Stimulated activated CD4-positive, alpha-beta T cell treated with anti-CD3 and anti-CD28 coated beads, Interleukin-15, amount 100 ng/mL, for 48 hours (primary cell): ENCODE measurements at places on chromosomes 12 and 14.

DNA sequence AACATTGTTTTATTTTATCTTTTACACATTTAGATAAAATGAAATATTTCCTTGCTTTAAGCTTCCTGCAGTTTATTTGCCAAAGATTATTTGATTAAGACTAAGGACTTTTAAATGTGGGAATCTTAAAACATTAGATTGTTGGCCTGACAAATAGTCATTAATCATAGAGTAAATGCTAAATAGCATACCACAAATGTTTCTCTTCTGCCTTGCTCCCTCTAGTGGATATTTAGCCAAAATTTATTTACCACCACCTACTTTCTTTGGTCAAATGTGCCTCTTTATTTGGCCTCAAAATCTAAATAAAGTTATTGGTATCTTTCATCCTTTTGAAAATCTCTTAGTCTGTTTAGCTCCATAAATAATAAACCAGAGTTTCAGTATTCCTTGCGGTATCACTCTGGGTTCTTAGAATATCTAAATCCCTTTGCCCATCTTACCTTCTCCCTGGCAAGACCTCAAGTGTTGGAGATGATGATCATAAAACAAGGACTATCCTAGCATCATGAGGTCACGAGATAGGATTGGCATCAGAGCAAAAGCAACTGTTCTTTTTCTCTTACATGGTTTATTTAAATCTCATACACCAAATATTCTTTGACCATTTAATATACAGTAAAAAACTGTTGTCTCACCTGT is 150.6 kb upstream of the AEBP2 start:
- no peak for DNase-seq

DNA sequence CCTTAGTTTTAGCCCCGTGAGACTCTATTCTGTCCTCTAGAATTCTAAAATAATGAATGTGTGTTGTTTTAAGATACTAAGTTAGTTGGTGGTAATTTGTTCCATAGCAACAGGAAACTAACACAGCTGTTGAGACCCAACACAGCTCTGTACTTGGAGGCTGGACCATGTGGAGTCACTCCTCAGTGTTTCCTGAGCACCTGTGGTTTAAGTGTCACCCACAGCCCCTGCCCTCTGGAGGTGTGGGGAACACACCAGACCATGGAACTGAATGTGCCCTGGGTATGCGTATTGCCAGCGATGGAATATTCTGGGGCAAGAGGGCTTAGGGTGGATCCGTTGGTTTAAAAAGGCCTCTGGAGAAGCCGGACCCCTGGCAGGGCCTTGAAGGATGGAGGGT is 16.6 kb upstream of the GPR68 start:
- DNase-seq = no peak

DNA sequence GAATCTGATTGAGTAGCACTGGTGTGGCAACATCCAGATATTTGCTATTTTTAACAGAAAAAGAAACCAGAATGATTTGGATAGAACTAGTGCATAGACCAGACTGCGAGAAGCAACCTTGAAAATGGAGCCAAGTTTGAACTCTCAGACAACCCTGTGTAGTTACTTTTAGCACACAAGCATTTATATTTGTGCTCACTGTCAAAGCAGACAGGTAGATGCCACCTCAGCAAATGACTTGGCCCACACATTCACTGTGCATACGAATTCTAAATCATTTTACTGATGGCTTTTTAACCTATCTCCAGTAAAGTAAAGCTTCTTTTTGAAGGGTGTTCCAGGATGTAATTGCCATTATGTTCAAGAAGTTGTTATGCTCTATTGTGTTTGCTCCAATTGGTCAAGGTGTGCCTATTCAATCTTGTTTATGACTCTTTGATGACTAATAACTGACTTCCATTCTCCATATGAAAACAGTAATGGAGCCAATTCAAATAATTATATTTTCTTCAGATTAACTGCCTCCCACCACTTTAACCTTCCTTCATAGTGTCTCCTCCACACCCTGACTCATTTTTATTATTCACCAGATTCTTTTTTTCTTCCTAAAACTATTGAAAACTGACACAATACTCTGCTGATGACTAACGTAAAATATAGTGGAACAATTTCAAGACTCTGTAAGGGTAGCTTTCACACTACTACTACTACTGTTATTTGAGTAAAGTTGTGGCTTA is 138.5 kb downstream of the CCER1 start:
- no peak for DNase-seq

- no peak for DNase-seq
These were observed 12.1 kb downstream of the SYNE3 start for GRCh38 chr14:95504135-95505029.

DNA sequence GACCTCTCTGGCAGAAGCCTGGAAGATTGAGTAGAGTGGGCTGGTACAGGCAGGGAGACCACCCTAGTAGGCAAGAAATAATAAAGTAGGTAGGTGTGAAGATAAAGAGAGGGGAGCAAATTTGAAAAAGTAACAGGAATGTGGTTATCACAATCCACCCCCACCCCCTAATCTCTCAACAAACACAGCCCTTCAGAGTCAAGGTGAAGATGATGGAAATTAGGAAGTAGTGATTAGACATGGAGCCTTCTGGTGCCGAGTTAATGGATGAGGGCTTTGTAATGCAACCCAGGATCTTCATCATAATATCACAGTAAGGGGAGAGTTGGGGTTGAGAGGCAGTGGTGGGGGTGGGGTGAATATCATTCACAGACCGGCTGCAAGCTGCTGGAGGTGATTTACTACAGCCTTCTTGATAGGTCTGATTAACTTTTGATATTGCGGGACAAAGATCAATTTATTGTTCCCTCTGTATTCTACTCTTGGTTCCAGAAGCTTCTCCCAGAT is 29.2 kb upstream of the CRY1 start:
- no peak for DNase-seq

- DNase-seq = no peak
These were observed 168.1 kb upstream of the GSC start for GRCh38 chr14:94938016-94938415.

DNA sequence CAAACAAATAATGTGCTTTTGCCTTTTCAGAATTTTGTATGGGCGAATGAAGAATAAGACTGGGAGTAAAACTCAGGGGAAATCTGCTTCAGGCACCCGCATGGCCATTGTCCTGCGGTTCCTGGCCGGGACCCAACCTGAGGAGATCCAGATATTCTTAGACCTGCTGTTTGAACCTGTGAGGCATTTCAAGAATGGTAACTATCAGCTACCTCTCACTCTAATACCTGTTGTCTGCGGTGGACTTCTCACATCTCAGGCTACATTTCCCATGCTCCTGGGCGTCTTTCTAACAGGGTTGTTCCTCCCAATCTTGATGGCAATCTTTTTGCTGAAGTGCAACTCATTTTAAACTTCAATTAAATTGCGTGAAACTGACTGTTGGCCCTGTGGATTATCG is 47.1 kb downstream of the UTP20 start:
- no peak for DNase-seq

DNA sequence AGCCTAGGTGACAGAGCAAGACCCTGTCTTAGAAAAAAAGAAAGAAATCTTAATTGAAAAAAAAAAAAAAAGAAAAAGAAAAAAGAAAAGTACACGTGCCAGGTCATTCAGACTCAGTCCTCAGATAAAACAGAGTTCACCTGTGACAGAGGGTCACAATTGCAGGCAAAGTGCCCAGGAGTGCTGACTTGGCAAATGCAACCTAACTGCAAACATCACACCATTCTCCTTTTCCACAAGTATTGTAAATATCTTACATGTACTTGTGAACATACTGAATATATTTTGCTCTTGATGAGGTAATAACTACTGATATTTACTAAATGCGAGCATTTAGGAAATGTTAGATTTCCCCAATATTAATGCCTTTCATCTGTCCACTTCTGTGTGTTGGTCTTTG is 9.0 kb upstream of the COL2A1 start:
- DNase-seq = no peak

DNA sequence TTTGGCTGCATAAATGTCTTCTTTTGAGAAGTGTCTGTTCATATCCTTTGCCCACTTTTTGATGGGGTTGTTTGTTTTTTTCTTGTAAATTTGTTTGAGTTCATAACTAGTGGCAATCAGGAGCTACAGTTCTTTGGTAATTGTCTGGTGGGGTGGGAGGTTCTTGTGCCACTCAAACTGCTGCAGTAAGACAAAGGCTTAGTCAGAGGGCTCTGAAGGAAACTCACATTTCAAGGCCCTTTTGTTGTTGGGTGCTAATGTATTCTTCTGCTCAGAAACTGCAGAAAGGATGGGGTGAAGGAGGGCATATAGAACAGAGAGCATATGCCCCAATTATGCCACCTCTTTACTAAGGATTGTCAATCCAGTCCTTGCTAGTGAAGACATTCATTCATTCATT is 21.9 kb downstream of the MYRFL start:
- no peak for DNase-seq

- DNase-seq = no peak
These were observed 97.7 kb downstream of the RMST start for GRCh38 chr12:97560350-97560749.

GRCh38 chr14:106681568-106681967 is 1155.2 kb downstream of the TMEM121 start:
- DNase-seq = no peak
